Activated T-helper 17 cell treated with anti-CD3 and anti-CD28 coated beads, Interleukin-2, amount 50 U/mL, for 72 hours (primary cell): ENCODE measurements at places on chromosomes 6 and 20.

DNA sequence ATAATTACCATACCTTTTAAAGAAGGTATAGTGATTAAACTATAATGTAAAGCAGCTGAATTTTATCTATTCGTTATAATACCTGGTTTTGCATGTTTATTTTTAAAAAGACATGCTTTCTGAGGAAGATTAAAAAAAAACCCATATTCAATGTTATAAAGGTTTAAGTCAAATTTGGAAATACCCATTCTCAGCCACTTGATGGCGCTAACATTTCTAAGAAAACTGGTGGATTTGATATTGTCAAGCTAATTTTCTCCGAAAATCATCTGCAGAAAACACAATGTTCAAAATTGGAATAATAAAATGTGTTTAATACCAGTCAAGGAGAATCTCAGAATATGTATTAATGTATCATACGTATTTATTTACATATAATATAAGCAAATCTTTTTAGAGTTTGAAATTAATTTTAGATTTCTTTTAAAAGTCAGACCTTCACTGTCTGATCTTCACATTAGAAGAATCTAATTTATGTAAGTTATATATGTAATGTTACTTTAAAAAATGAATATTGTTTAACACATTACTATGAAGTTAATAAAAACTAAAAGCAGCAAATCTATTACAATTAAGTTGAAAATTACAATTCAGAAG lies 35.0 kb downstream of the SHPRH start:
- no peak for ATAC-seq

DNA sequence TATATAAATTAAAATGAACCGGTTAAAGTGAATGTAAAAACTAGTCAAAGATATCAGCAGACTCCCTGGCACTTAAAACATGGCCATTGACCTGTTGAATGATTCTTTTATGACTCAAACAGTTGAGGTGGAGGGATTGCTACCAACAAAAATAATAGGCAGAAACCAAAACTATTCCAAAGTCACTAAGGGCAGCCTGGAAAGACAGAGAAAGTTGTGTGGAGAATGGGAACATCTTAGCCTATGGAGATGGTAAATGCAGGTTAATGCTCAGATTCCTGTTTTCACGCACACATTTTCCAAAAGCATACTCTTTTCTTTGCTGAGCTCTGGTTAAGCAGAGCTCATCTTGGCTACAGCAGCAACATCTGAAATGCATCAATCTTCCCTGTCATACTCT lies 553.5 kb downstream of the HACE1 start:
- ATAC-seq: no peak

- no peak for ATAC-seq
These were observed 16.8 kb downstream of the FKBP1A start for GRCh38 chr20:1376007-1376406.

GRCh38 chr6:10431423-10432164 lies 16.7 kb upstream of the TFAP2A start:
- ATAC-seq: no peak

DNA sequence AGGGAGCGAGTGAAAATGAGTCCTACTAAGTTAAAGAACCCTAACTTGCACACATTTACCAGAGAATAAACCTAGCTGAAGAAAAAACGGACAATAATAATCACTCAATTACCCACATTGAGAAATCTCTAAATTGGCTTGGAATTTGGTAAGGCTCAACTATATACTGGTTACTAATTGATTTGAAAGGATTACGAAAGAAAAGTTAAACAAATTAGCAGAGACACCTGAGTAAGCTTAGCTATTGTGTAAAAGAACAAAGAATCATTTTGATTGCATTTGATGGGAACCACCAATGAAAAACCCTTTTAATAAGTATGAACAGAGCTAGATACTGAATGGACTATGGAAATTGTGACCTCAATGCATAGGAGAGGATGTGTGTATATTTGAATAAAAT lies 118.6 kb upstream of the ADGRF1 start:
- no peak for ATAC-seq

GRCh38 chr6:122770835-122771601 lies 8.5 kb upstream of the FABP7 start:
- ATAC-seq: no peak

- no peak for ATAC-seq
These were observed 32.9 kb downstream of the MAP3K4 start for GRCh38 chr6:161024364-161024920.

DNA sequence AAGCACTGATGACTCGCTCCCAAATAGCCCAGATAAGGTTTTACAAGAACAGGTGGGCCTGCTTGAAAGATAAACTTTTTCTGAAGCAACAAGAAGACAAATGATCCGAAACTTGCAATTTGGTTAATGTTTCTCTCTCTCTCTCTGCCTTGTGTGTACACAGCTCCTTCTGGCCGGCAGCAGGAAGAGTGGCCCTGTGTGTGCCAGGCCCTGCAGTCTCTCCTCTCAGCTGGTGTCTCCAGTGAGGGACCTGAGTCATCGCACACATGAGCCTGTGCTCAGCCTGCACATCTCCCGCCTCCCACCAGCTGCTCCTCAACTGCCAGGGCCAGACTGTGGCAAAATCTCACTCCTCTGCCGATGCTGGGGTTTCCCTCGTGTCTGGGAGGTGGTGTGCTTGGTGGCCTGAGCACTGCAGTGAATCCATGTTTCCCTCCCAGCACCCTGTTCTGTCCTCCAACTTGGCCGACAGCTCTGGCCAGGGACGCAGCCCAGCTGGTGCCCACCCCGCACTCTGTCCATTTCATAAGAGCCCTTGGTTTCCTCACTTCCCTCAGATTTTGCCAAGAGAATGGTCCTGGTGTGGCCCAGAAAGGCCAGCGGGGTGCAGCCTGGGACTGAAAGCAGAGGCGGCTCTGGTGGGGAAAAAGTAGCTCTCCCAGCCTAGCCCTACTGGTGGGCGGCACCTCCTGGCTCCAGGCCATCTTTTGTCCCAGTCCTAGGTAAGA lies 49.4 kb downstream of the ERMARD start:
- ATAC-seq: no peak
